Hindlimb muscle (tissue), 1 donor: ENCODE measurements at places on chromosomes 7 and 10.

DNA sequence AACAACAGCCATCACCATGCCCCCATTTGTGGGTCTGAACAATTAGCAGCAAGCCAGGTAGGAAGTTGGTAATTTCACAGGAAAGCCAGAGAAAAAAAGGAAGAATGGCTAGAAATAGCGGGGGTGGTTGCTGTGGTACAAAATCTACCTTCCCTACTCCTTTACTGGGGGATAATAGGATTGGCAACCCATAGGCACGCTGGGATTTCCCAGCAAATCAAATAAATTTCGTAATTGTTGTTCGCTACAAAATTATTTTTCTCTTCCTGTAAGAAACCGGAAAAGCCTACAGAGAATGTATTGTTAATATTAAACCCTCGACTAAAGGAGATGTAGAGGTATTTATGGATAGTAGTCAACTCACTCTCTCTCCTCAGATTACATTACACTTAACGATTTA, 123.9 kb downstream of the DOCK4 start:
- no peak for DNase-seq

GRCh38 chr7:142827951-142828500, 26.9 kb upstream of the EPHB6 start:
- DNase-seq = peak; percentile 26

DNA sequence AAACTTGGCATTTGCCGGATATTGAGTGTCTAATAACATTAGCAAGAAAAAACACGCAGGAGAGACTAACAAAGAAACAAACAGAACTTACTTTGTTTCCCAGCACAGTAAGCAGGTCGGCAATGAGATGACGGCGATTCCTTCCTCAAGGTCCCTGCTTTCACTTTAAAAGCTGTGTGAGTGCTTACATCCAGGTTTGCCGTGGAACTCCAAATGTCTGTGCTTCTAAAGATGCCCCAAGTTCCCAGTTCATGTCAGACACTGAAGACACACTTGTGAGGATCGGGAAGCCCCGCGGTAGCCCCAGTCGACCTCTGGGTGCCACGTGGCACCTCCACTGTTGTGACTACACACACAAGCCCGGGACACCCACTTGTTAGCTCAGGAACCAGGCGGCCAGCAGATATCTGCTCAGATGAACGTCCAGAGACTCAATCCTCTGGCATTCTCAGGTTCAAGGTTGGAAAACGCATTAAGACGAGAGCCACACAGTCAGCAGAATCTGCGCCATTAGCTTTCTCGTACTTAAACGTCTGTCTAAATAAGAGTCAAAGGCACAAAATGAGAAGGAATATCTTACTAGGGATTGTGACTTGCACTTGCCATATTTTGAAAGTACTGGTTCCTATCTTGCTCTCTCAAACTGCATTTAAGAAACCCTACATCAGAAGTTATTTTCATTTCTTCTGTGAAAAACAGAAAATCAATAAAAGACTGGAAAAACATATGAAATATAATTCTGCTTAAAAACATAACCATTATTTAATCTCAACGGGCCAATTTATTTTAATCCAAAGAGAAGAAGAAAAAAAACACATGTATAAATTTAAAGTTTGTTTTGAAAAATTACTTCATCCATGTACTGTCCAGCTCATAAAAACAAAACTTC, 207.6 kb upstream of the KLF14 start:
- peak; percentile 70 for DNase-seq

- no peak for DNase-seq
Observed at GRCh38 chr7:27351137-27351536, 108.5 kb downstream of the EVX1 start.

- DNase-seq = no peak
Observed at GRCh38 chr7:7416031-7416858, 119.4 kb downstream of the COL28A1 start.

DNA sequence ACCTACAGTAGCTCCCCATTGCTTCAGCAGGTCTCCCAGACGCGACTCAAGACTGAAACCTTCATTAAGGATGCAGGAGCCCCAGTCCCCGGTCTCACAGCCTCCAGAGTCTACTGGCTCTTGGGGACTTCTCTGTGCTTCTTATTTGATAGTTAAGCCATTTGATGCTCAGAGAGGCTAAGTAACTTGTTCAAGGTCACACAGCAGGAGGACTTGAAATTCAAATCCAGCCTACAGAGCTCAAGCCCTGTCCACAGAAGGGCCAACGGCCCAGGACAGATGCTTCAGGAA, 21.2 kb upstream of the ZMIZ1 start:
- DNase-seq = no peak

DNA sequence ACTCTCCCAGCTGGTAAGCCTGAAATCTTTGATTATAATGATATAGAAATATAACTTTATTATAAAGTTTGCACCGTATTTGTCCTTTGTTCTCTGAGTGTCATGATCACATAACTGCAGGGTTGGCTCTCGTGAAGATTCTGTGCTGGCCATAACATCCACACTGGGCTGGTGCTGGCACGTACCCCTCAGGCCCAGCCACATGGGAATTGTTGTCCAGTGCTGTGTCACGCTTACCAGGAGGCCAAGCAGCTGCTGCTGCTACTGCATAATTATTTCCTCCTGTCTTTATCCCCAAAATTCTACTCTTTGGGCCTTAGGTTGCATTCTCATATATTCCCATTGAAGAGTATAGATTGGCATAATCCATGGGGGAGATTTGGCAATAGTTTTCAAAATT, 20.8 kb upstream of the UCN3 start:
- no peak for DNase-seq

- DNase-seq = no peak
Observed at GRCh38 chr7:98474558-98474957, 73.7 kb upstream of the BAIAP2L1 start.

GRCh38 chr7:98365863-98366561, 34.9 kb downstream of the BAIAP2L1 start:
- DNase-seq = no peak

GRCh38 chr7:85498031-85498430, 311.2 kb upstream of the SEMA3D start:
- DNase-seq = peak; percentile 21

DNA sequence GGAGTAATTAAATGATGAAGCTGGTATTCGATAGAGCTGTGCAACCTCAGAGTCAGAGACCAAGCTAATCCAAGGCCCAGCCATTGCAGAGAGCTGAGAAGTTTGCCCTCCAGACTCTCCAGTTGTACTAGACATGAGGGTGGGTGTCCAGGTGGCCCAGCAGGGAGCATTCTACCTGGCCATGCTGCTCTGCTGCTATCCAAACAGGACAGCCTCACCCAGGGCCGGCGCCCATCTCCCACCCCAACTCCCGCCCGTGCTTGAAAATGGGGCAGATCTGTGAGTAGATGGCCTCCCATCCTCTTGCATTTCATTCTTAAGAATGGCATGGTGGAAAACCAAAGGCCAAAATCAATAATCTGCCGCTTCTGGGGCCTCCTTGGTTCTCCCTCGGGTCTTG, 124.2 kb downstream of the TCERG1L start:
- DNase-seq = no peak

- DNase-seq = no peak
Observed at GRCh38 chr10:59090817-59091622, 85.4 kb upstream of the PHYHIPL start.

DNA sequence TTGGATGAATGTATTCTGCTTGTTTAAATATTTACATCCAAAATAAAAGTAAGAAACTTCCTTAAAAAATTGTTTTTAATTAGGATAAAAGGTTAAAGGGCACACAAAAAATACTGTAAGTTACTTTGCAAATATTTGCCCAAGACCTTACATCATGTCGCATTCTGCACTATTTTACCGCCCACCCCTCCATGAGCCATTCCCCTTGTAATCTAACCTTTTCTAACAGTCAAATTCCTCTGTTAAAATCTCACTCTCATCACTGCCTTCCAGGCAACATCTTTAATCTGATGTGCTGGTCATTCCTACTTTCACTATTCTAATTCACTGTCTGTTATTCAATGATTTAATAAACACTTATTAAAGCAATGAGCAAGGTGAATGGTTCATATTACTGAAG, 23.2 kb downstream of the TSPAN12 start:
- DNase-seq = no peak

DNA sequence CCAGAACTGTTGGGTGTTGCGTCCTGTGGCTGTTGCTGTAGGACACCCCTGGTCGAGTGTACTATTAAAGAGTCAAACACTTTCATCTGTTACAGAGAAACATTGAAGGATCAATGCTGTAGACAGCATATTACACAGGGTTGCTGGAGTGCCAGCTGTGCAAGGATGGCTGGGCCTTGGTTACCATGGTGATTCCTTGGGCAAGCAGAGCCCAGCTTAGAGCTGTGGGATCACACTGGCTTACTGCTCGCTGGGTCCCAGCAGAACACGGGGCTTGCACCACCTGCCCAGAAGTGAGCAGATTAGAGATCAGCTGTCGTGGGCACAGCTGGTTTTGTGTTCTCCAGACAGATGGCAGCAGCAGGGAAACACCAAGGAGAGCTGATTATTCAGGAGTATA, 76.0 kb downstream of the GPR141 start:
- DNase-seq = no peak

DNA sequence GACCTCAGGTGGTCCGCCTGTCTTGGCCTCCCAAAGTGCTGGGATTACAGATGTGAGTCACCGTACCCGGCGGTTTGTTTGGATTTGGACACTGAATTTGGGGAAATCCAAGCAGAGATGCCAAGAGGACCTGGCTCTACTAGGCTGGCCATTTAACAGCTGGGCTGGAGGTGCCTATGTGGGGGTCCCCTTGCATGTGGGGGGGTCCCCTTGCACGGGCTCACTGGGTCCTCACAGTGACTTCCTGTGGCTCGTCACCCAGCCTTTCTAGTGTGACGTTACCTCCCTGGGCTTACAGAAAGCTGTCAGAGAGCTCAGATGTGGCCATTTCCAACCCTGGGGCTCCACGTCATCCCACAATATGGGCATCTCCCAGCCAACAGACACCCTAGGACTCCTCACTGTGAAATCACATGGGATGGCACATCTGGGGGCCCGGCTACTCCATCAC, 49.3 kb upstream of the GNA12 start:
- no peak for DNase-seq

DNA sequence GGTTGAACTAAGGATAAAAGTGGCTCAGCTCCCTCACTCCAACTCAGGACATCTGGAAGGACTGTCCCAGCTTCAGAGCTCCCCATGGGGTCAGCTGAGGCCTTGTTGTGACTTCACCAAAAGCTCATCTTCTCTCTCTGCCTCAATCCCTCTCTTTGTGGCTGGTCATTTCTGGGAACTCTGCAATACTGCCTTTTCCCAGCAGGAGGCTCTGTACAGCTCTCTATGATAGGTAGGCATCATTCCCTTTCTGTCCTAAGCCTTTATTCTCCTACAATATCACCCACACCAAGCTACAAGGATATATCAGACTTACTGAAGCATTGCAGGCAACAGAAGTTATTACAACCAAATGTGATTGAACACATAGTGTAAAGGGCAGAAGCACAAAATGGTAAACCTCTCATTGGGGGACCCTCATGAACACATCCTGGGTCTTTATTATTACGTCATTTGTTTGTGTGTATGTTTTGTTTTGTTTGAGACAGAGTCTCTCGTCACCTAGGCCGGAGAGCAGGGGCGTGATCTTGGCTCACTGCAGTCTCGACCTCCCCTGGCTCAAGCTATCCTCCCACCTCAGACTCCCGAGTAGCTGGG, 36.7 kb upstream of the PRPS1L1 start:
- DNase-seq = no peak

DNA sequence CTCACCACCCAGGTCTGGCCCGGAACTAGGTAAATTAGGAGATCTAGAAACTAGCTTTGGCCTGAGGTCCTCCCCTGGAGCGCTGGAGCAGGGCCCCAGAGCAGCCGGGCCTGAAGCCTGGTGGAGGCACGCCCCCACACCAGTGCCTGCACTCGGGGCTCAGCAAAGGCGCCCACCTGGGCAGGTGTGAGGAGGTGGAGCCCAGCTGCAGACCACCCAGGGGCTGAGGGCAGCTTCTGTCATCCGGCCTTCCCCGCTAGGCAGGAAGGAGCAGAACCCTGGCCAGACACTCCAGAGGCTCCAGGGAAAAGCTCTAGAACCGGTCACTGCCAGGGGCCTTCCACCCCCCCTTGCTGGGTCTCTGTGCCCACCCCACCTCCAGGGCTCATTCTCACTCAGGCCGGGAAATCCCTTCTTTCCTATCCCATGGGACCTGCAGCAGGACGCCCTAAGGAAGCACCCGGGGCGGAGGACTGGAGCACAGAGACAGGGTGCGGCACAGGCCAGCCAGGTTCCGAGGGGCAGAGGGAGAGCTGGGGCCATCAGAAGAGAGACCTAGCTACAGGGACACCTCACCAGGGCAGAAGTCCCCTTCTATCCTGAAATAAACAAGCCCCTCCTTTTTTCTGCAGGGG, 161.2 kb downstream of the NRF1 start:
- no peak for DNase-seq

- DNase-seq = no peak
Observed at GRCh38 chr7:100568896-100569844, 4.5 kb downstream of the SAP25 start.

DNA sequence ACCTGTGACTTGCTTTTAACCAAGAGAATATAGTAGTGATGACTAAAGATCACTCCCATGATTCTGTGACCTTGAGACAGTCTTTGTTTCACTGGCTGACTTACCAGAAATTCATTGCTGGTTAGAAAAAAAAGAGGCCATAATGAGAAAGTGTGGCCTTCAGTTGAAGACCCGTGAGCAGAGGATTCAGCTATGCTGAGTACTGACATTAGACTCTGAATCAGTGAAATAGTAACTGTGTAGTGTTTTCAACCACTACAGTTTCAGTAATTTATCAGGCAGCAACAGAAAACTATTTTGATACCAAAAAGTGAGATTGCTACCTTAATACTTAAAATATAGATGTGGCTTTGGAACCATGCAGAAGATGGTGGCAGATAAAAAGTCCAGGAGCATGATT, 298.0 kb upstream of the KCND2 start:
- no peak for DNase-seq

GRCh38 chr10:24988831-24989640, 26.9 kb downstream of the ENKUR start:
- DNase-seq = no peak

GRCh38 chr7:123154231-123154860, 45.4 kb downstream of the SLC13A1 start:
- peak; percentile 59 for DNase-seq

GRCh38 chr7:155468785-155469148, 10.8 kb downstream of the EN2 start:
- no peak for DNase-seq

DNA sequence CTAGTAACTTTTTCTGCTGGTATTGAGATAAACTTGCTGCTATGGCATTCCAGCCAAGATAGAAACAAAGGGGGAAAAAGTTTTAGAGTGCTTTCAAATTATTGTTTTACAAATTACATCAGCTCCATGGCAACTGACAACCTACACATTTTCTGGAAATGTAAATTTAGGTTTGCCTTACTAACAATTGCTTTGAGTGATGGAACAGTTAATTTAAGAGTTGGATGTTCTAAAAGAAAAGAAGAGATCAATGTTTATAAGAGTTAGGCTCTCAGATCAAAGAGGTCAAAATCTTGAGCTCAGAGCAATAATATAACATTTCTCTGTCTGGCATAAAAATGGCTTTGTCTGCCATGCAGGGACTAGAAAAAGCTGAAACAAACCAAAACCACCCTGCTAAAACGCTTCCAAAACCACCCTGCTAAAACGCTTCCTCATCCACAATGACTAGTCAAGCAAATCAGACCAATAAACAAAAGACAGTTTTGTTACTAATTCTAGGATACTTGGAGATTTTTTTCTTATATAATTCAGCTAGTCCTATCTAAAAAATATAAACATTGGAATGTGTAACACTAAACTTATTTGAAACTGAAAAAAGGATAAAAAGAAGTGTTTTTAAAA, 32.3 kb downstream of the ORC5 start:
- no peak for DNase-seq

GRCh38 chr7:158077934-158078910, 509.4 kb downstream of the PTPRN2 start:
- no peak for DNase-seq

- DNase-seq = peak; percentile 59
Observed at GRCh38 chr10:19579761-19580545, 236.3 kb upstream of the PLXDC2 start.
